ENCODE measurements at places on chromosomes 2 and 18. TPM values are rescaled to one million over a fixed set of nuclear protein-coding genes. Genes with fewer than 3 reads are reported as not detected.

NEU2 gene
- not detected for total RNA-seq

INO80B gene
- 15.2 TPM for total RNA-seq

SFXN5 gene
- 14.8 TPM for total RNA-seq

INHBB gene
- not detected for total RNA-seq

PLCL1 gene
- 1.9 TPM for total RNA-seq

TMEM150A gene
- total RNA-seq = 3.1 TPM

STRN gene
- total RNA-seq = 17.4 TPM

LRP2 gene
- not detected for total RNA-seq

FHOD3 gene
- 19.7 TPM for total RNA-seq

ALK gene
- under 0.01 TPM for total RNA-seq

NEB gene
- total RNA-seq = 0.12 TPM

LYG2 gene
- not detected for total RNA-seq

SLC16A14 gene
- total RNA-seq = 2.2 TPM

GAREM1 gene
- 2.4 TPM for total RNA-seq

ACMSD gene
- not detected for total RNA-seq

DSG1 gene
- total RNA-seq = not detected

OXER1 gene
- total RNA-seq = not detected

CHCHD5 gene
- total RNA-seq = 12.5 TPM

CIB4 gene
- not detected for total RNA-seq

PROC gene
- total RNA-seq = not detected

RESP18 gene
- total RNA-seq = not detected

GPR35 gene
- total RNA-seq = 0.55 TPM

HNRNPA3 gene
- 42.7 TPM for total RNA-seq

FAM110C gene
- total RNA-seq = not detected

CHAC2 gene
- total RNA-seq = 11.8 TPM

KCNE4 gene
- 12.6 TPM for total RNA-seq

EPB41L3 gene
- 8.7 TPM for total RNA-seq

SPATS2L gene
- total RNA-seq = 88.4 TPM

IL1B gene
- total RNA-seq = 1.7 TPM

CNDP1 gene
- not detected for total RNA-seq

FEV gene
- total RNA-seq = not detected

KCNJ3 gene
- total RNA-seq = 0.22 TPM

SETBP1 gene
- 2.2 TPM for total RNA-seq

PTH2R gene
- 0.25 TPM for total RNA-seq

SPP2 gene
- not detected for total RNA-seq

FTCDNL1 gene
- total RNA-seq = 4.1 TPM

TFCP2L1 gene
- under 0.01 TPM for total RNA-seq

TMEM17 gene
- 2.0 TPM for total RNA-seq

CGREF1 gene
- total RNA-seq = 6.2 TPM

GPBAR1 gene
- 0.12 TPM for total RNA-seq

EGR4 gene
- not detected for total RNA-seq

MTCL1 gene
- 18.8 TPM for total RNA-seq

ASPRV1 gene
- total RNA-seq = 0.11 TPM

CHRND gene
- not detected for total RNA-seq

LIMS4 gene
- total RNA-seq = 10.0 TPM

CYP26B1 gene
- total RNA-seq = 0.33 TPM

TCF23 gene
- not detected for total RNA-seq

TUBB8B gene
- not detected for total RNA-seq

RPRM gene
- total RNA-seq = under 0.01 TPM

Data from uterine smooth muscle cell (primary cell).